ENCODE measurements at places on chromosomes 5 and 9.

DNA sequence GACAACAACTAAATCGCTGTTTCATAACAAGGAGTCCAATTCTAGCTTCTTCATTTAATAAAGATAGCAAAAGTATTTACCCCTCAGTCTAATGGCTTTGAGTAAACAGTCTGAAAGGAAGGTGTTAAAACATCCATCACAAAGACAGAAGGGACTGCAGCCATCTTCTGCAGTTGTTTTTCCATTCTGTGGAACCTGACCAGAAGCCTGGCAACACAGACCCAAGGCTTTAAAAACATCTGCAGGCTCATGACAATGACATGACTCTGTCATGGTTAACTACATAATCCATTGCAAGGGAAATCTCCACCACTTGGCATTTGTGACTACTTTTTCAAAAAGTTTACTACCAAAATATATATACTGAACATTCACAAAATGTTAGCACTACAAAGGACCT lies 51.9 kb downstream of the ELL2 start:
- DNase-seq = no peak

- DNase-seq = no peak
Measured at GRCh38 chr9:121217609-121218292, 16.1 kb upstream of the RAB14 start.

DNA sequence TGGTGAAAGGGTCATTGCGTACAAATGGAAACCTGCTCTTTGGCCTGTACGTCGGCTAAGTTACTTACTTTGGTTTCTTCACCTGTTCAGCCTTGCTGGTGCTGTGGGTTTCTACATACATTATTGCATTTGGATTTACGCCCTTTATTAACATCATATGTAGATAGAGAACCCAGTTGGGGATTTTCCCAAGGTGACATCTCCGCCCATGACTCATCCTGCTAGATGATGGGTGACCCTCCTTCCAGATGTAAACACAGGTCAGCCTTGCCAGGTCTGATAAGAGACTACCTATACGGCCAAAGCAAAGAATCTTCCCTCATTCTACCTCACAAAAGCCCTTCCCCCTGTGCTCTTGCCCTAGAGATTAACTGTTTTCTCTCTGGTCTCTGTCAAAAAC lies 360.9 kb downstream of the KDM4C start:
- no peak for DNase-seq

DNA sequence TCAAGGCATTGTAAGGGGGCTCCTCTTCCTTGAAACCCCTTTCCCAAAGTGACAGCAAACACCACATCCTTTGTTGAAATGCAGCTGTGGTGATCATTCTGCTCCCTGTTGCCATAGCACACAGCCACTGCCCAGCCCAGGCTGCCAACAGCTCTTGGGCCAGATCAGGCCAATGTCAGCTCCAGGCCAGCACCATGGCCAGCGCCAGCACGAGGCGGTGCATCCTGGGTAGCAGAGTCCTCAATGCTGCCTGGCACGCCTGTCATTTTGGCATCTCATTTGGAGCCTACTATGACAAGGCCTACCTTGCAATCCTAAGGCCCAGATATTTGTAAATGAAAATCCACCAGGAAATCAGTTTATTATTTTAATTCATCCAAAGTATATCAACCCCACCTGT lies 390.6 kb downstream of the DNAH5 start:
- DNase-seq = no peak

DNA sequence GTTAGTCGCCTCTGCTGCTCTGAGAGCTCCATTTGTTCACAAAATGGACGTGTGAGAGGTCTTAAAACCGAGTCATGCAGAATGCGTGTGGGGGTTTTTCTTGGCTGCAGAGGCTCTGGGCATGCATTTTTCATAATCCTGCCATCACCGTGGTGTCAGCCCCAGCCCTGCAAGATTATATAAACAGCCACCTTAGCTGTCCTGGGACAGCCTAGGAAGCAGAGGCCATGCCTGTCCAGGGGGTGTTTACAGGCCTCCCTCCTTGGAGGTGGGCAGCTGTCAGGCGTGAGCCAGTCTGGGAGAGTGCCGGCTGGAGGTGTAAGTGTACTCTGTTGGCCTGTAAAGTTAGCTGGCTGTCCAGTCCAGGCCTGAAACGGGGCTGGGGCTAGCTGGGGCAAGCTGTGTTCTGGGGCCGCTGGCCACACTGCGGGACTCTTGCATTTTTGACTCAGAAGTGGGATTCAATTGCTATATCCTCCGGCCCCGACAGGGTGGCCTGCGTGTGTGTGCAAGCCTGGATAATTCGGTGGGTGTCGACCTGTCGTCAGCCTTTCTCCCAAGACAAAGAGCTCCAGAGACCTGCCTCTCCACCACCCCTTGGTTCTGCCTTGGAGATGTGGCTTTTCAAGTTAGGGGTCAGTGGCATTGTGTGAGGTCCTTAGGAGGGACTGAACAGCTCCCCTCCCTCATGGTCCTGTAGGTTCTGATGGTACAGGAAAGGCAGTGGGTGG lies 2.4 kb downstream of the WNK2 start:
- no peak for DNase-seq

GRCh38 chr9:130872912-130873503 lies 23.6 kb downstream of the QRFP start:
- DNase-seq = no peak

DNA sequence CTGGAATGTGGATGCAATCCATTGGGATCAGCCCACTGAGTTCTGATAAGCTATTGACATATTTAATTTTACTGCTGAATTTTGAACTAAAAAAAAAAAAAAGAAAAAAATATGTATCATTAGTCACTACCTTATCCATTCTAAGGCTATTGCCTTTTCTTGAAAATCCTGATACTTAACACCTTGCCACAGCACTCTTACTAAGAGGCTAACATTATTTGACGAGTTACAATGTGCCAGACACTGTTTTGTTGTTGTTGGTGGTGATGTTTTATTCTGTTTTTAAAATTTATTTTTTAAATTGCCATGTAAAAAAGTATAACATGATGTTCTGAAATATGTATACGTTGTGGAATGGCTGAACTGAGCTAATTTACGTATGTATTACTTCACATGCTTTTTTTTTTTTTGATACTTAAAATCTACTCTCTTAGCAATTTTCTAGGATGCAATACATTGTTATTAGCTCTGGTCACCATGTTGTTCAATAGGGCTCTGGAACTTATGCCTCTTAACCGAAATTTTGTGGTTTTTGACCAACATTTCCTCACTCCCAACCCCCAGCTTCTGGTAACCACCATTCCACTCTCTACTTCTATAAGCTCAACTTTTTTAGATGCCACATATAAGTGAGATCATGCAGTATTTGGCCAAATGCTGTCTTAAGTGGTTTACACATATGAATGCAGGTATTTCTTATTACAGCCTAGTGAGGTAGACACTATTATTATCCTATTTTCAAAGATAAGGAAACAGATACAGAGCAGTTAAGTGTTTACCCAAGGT lies 134.8 kb upstream of the PCA3 start:
- no peak for DNase-seq

GRCh38 chr9:93107151-93107824 lies 11.3 kb downstream of the CARD19 start:
- no peak for DNase-seq

DNA sequence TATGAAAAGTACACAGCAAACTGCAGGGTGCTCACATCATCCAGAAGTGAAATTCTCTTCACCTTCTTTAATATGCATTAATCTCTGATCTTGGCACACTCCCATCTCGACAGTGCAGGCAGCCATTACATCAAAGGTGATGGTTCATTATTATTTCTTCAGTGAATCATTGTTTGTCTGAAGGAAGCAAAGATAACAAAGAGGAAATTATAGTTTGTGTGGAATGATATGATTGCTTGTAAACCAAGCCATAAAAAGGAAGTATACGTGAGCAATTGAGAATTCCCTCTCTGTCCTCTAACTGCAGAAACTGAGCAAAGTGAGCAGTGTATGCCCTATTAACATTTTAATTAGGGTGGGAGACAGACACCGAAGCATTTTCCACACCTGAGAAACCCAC lies 171.6 kb upstream of the PPP1R2B start:
- no peak for DNase-seq

GRCh38 chr5:95818181-95819147 lies 4.1 kb downstream of the GLRX start:
- no peak for DNase-seq

GRCh38 chr9:133845440-133845839 lies 107.3 kb upstream of the SARDH start:
- DNase-seq = no peak

DNA sequence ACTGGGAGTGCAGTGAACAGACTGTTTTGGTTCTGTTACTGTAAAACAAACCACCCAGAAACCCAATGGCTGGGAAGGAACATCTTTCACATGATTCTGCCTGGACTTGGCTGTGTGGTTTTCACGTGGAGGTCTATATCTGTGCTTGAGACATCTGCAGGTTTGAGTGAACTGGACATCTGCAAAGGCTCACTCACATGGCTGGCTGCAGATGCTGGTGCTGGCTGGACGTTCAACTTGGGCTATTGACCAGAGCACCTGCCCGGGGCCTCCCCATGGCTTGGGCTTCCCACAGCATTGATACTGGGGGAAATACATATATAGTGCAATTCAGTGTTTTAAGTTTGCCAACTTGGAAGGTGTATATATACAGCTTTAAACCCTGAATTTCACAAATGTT lies 6.8 kb downstream of the CTSL start:
- DNase-seq = no peak

- no peak for DNase-seq
Measured at GRCh38 chr5:93404246-93404645, 176.8 kb downstream of the NR2F1-AS1 start.

DNA sequence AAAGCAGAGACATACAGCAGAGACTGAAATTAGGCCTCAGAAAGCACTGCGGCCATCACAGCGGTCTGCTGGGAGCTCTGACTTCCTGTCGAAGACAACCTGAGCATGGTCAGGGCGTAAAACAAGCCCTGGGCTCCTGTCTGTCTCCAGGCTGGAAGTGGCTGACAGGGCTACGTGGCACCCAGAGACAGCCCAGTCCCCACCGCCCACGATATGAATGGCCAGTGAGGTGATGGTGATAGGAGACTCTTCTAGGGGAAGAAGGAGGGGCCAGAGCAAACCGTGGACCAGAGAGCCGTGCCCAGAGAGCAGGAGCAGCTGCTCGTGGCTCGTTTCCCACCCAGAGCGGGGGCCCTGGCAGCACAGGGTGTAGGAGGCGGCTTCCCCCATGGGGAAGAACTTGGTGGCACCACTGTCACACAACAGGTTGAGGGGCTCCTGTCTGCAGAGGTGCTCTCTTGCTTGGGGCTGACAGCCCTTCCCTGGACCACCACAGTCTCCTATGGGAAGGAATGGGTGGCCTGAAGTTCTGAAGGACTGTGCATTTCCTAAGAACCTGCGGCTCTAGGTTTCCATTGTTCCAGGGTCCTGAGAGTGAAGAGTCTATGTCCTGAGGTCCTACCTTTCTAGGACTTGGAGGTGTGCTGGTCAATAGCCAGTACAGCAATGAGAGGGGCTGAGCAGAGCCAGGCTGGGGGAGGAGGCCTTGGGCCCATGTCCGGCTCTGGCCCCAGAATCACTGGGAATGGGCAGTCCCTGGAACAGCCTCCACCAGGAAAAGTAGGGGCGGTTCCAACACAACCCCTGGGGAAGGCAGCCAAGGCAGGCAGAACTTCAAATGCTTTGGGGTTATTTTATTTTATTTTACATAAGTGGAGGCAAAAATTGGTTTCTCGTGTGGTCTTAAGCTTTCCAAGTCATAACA lies 56.4 kb downstream of the BARX1 start:
- no peak for DNase-seq

DNA sequence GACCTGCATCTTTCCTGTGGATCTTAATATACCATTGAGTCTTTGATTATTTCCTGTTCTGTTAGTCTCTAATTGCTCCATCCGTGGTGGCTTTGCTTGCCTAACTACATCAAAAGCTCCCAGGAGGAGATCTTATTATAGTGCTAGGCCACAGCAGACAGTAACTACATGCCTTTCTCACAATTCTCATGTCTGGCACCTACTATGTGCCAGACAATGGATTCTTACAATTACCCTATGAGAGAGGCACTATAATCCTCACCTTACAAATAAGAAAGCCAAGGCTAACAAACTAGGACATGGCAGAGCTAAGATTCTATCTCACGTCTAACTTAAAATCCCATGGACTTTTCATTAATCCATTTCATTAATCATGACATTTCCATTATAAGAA lies 70.3 kb upstream of the TARS1 start:
- no peak for DNase-seq

DNA sequence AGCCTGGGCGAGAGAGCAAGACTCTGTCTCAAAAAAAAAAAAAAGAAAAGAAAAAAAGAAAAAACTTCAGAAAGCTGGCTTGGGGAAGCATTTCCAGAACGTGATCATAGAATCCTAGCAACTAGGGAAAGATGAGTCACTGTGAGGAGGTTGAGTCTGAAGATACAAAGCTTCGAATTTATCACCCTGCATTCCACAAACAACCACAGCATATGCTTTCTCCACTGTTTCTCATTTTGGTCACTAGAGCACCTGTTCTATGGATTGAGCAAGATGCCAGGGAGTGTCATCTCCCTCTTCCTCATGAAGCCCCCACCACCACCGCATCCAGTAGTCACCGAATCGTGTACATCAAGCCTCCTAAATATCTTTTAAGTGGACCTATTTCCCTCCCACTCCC lies 37.9 kb downstream of the SEMA5A start:
- DNase-seq = no peak

DNA sequence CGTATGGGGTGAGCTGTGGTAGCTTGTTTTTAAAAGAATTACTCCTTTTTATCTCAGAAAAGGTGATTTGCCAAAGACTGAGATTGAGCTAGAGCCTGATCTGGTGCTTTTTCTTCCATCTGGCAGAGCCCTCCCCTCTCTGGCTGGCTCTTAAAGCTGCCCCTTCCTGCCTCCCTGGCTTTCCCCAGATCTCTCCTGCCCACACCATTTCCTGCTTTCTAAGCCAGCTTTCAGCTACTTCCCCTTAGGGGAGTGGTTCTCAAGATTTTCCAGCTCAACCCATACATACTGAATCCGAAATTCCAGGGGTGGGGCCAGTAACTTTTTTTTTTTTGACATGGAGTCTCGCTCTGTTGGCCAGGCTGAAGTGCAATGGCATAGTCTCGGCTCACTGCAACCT lies 4.8 kb upstream of the ACOT12 start:
- no peak for DNase-seq

DNA sequence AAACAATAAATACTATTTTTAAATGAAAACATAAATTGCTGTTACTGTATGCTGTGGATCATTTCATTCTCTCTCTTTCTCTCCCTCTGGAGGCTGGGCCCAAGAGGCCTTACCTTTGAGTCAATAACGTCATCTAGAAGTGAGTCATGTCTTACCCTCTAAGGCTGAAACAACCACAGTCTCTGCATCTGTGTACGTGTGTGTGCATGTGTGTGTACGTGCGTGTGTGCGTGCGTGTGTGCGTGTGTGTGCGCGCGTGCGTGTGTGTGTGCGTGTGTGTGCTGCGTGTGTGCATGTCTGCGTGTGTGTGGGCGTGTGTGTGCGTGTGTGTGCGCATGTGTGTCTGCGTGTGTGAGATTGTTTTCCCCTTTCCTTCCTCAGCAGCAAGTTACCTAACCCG lies 13.6 kb upstream of the IL17B start:
- no peak for DNase-seq

DNA sequence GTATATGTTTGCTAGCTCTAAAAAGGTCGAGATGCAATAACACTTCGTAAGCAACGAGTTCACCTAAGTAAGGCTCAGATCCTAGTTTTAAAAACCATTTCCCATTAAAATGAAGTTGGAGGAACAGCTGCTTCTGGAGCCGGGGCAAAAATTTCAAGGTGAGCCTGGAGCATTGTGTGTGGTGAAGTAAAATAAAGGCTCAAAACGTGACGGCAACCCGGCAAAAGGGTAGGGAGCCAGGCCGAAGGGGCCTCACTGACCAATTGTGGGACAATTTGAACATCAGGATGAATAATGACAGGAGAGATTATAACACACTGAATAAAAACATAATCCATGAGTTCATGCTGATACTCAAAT lies 20.1 kb downstream of the BTNL9 start:
- DNase-seq = no peak
